ENCODE measurements at places on chromosomes 3 and 15.

DNA sequence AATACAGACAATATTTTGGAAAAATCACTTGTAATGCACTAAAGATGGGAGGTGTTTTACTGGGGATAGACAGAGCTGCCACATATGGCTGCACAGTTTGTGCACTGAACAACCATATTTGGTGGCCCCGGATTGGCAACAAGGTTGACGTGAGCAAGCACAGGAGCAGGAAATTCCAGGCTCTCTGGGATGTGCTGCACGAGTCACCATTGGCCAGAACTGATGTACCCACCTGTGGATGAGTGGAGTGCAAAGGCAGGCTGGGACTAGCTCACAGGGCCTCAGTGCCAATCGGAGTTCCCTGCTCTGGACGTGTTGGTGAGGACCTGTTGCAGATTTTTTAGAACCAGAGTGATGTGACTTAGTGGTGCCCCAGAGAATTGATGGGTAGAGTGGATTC is 42.0 kb upstream of the SCAANT1 start:
- no peaks in the 10 kb centered on the region for H3K36me3 ChIP-seq
- no peak overlapping the region for H3K27ac ChIP-seq
- peaks cover 3% of the 10 kb centered on the region for H3K4me1 ChIP-seq
- no peaks in the 10 kb centered on the region for H3K27me3 ChIP-seq

DNA sequence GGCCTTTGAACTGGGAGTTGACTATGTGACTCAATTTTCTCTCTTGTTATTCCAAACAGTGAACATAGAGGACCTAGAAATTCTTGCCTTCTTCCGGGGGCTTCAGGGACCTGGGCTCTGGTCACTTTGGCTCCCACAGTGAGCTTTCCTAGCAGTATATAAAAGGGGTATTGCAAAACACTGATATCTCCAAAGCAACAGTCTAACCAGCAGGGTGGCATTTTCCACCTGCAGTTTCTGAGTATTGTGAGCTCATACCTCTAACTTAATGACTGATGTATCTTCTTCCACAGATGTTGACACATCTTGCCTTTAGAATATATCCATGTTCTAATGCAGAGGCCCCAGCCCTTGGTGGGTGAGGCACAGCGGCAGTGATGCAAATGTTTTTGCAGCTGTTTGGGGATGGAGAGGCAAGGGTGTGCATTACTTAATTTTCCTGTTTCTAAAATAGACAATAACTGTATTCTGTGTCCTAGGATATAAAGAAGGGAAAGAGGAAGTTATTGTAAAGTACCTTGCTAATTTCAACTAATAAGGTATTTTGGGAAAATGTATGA is 45.7 kb upstream of the ADGRG7 start:
- no peak for DNase-seq
- H3K4me1 ChIP-seq: no peaks in the 10 kb centered on the region
- H3K27me3 ChIP-seq: no peaks in the 10 kb centered on the region
- H3K27ac ChIP-seq: no peak overlapping the region
- H3K36me3 ChIP-seq: no peaks in the 10 kb centered on the region

GRCh38 chr15:87461631-87462030 is 794.9 kb downstream of the NTRK3 start:
- H3K27me3 ChIP-seq: no peaks in the 10 kb centered on the region
- no peak overlapping the region for H3K4me3 ChIP-seq
- DNase-seq: no peak
- H3K36me3 ChIP-seq: no peaks in the 10 kb centered on the region
- H3K4me1 ChIP-seq: no peaks in the 10 kb centered on the region
- no peak overlapping the region for H3K27ac ChIP-seq

GRCh38 chr15:70058642-70059360 is 38.9 kb downstream of the TLE3 start:
- H3K4me1 ChIP-seq: peaks cover 2% of the 10 kb centered on the region
- DNase-seq: no peak
- H3K4me3 ChIP-seq: no peak overlapping the region
- H3K27me3 ChIP-seq: no peaks in the 10 kb centered on the region
- peaks cover 42% of the 10 kb centered on the region for H3K36me3 ChIP-seq

DNA sequence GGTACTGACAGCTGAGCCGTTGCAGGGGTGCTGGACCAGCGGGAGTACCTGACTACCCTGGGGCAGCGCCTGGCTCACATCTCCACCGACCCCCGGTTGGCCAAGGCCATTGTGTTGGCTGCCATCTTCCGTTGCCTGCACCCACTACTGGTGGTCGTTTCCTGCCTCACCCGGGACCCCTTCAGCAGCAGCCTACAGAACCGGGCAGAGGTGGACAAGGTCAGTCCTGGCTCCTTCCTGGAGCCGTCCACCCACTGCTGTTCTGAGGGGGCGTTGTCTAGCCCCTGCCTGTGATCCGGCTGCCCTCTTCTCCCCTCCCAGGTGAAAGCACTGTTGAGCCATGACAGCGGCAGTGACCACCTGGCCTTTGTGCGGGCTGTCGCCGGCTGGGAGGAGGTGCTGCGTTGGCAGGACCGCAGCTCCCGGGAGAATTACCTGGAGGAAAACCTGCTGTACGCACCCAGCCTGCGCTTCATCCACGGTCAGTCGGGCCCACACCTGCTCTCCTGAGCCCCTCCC is 45.7 kb downstream of the DHX30 start:
- no peak overlapping the region for H3K27ac ChIP-seq
- no peak overlapping the region for H3K4me3 ChIP-seq
- H3K27me3 ChIP-seq: no peaks in the 10 kb centered on the region
- no peak for DNase-seq
- H3K36me3 ChIP-seq: peaks cover 82% of the 10 kb centered on the region
- H3K4me1 ChIP-seq: no peaks in the 10 kb centered on the region

DNA sequence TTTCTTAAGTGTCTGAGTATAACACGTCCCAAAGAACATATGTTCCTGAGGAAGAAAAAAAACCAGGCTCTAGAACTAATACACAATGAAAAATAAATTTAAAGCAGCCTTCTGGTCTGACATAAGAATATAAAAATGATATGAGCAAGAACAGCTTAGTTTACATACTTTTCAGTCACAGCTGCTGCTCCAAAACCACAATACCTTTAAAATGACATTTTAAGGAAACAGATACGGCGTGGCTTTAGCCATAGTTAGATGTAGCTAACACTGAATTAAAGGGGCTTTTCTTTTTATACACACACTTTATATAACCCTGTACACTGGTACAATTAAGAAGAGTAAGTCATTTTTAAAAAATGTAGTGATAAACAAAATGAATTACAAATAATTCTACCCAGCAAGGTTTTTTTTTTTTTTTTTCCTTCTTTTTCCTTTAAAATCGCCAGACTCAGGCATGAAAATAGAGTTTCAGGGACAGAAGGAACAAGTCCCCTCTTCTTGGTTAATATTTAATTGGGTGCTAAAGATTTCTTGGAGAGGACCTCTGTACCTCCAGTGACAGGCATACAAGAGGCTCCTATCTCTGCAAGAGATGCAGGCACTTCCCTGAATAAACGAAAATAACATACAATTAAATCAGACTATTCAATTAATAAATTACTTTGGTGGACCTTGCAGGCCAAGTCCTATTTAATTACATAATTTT is 265.6 kb downstream of the FOXP1 start:
- H3K36me3 ChIP-seq: peaks cover 3% of the 10 kb centered on the region
- no peak overlapping the region for H3K4me3 ChIP-seq
- peaks cover 14% of the 10 kb centered on the region for H3K4me1 ChIP-seq
- DNase-seq: no peak

Measured in T-cell (primary cell).